ENCODE measurements at places on chromosomes 5 and 9. TPM values are rescaled to one million over a fixed set of nuclear protein-coding genes. Genes with fewer than 3 reads are reported as not detected.

GRCh38 chr9:18393340-18394130 lies 80.4 kb upstream of the ADAMTSL1 start:
- no peaks in the 10 kb centered on the region for H3K27me3 ChIP-seq
- peak; percentile 82 for DNase-seq
- peak overlapping the region; percentile 74 for H3K27ac ChIP-seq
- no peak overlapping the region for H3K4me3 ChIP-seq

DNA sequence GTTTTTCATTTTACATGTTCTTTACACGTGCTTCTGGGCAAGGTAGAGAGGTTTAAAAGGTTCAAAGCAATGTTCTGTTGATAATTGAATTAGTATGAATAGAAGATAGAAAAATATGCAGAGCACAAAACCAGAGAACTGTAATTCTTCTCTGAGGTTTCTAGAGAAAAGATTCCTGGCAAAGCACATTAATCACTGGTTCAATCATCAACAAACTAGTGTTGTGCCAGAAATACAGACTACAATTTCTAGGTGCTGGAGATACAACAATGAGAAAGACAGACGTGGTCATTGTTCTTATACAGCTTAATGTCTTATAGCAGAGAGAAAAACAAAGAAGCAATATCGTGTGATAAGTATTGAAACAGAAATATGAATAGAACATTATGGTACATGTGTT lies 25.5 kb downstream of the MEGF9 start:
- H3K36me3 ChIP-seq, result no peaks in the 10 kb centered on the region
- no peak overlapping the region for H3K27ac ChIP-seq
- DNase-seq, result no peak
- H3K27me3 ChIP-seq, result no peaks in the 10 kb centered on the region
- no peak overlapping the region for H3K4me3 ChIP-seq
- H3K4me1 ChIP-seq, result peaks cover 43% of the 10 kb centered on the region

DNA sequence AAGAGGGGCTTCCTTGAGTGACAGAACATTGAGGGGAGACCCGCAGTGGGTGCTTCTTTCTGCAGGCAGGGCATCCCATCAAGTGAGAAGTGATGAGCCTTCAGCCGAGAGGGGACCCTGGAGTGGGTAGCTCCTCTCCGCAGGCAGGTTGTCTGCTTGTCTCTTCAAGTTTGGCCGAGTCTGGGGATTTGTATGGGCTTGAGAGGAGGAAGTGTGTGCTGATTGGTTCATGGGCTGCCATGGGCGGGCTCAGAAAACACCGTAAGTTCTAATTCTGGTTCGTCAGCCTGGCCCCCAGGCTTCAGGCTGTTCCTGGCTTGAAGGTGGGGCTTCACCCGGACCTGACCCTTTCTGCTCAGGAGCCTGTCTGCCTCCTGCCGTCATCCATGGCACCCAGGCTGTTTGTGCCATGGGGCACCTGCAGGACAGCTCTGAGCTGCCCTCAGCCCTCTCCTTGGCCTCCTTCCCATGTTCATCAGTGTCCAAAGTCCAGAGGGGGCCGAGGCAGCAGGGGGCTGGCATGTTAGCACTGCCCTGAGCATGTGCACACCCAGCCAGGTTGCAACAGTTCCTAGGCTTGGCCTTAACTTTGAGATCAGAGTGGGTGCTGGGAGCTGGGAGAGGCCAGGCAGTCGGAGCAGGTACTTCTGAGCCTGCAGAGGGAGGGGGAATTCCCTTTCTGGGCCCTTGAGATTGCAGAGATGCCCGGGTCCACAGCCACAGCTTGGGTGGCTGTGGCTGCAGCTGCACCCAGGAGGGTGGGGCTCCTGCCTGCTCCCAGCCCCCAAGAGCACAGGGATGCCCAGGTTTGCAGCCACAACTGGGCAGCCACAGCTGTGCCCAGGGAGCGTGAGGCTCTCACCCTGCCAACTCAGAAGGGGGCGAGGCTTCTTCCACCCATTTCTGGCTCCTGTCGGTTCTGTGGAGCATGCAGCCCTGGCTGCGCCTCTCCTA lies 13.5 kb upstream of the DHFR start:
- H3K27me3 ChIP-seq, result no peaks in the 10 kb centered on the region
- DNase-seq, result peak; percentile 92
- no peak overlapping the region for H3K27ac ChIP-seq
- H3K4me3 ChIP-seq, result no peak overlapping the region
- H3K4me1 ChIP-seq, result no peaks in the 10 kb centered on the region

DNA sequence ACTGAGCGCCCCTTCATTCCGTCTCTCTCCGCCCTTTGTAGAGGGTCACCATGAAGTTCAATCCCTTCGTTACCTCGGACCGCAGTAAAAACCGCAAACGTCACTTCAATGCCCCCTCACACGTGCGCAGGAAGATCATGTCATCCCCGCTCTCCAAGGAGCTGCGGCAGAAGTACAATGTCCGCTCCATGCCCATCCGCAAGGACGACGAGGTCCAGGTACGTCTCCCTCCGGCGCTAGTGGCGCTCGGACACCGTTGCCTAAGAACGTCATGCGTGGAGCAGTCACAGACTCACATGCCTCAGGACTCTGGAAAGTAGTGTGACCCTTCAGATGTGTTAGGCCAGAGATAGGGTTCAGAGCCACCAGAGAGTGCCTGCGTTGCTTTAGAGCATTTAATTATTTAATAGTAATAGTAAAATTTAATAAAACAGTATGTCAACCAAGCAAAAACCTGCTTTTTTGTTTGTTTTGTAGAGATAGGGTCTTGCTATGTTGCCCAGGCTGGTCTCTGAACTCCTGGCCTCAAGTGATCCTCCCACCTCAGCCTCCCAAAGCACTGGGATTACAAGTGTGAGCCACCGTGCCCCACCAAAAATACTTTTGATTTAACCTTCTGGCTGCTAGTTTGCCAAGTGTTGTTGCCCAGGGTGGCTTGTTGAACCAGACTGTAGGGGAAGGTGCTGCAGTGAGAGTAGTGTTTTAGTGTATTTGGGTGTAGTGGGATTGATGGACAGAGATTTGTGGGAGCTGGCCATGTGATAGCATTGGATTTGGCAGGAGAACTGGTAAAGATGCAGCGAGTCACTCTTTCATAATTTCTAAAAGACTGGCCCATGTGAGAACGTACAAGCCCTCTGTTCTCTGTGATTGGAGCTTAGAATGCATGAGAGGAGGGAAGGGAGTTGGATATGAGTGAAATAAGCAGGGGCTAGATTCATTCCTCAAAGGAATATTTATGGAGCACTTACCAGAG lies 888 bp downstream of the RPL26L1 start:
- H3K4me3 ChIP-seq, result peak overlapping the region; percentile 87
- no peaks in the 10 kb centered on the region for H3K27me3 ChIP-seq
- no peaks in the 10 kb centered on the region for H3K36me3 ChIP-seq
- H3K27ac ChIP-seq, result peak overlapping the region; percentile 87
- no peak for DNase-seq
- peaks cover 12% of the 10 kb centered on the region for H3K4me1 ChIP-seq

DNA sequence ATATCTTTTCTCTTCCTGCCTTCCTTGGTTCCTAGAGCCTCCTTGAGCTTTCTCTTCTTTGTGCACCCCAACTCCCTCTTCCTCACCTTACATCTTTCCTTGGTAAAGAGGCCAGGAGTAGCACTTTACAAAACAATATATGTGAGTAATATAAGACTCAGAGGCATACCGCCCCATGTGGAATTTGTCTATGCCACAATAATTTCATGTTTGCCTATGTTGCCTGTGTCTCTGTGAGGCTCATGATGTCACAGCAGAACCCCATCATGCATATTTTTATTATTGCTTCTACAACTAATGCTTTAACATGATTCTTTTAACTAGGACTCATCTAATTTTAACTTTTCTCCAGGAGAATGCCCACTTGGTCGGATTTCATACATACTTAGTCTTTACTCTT lies 15.0 kb upstream of the LVRN start:
- H3K4me3 ChIP-seq, result no peak overlapping the region
- DNase-seq, result no peak
- no peaks in the 10 kb centered on the region for H3K27me3 ChIP-seq
- no peak overlapping the region for H3K27ac ChIP-seq
- H3K36me3 ChIP-seq, result no peaks in the 10 kb centered on the region

The FREM1 gene
- total RNA-seq, result 3.4 TPM

The IL5 gene
- not detected for total RNA-seq

The SYNPO gene
- total RNA-seq, result 19.3 TPM

- no peak for DNase-seq
- H3K4me3 ChIP-seq, result no peak overlapping the region
- no peaks in the 10 kb centered on the region for H3K36me3 ChIP-seq
- no peaks in the 10 kb centered on the region for H3K27me3 ChIP-seq
- no peak overlapping the region for H3K27ac ChIP-seq
These were observed 175.1 kb downstream of the CD180 start for GRCh38 chr5:67021521-67021920.

DNA sequence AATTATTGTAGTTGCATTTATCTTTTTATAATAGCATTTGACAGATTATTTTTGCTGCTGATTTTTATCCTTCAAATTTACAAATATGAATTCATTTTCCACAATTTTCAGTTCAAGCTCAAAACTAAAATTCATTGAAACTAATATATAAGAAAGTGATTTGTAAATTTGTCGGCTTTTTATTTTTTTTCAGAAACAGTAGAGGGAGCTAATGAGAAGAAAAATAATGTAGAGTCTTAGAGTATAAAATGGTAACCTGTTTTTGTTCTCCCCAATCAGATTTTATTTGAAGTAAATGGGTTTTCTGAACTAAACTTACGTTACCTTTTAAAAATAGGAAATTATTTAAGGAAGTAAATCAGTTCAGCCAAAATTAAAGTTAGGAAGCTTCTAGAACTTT lies 19.2 kb downstream of the PRRC1 start:
- DNase-seq, result no peak
- no peak overlapping the region for H3K27ac ChIP-seq
- no peaks in the 10 kb centered on the region for H3K4me1 ChIP-seq

DNA sequence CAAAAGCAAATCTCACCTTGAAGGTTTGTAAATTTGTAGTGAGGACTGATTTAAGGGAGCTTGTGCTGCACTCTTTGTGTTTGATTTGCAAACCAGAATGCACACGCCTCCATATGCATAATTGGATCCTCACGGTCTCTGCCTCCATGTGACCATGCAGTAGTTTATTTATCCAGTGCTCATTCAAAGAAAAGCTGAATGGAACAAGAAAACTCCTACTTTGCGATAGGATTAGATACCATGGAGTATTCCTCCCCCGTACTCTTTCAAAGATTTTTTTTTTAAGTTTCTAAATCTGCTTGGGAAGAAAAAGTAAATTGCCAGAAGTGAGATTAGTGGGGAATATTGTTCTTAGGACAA lies 290.4 kb upstream of the TUT7 start:
- H3K4me3 ChIP-seq, result no peak overlapping the region
- H3K4me1 ChIP-seq, result no peaks in the 10 kb centered on the region
- H3K27me3 ChIP-seq, result no peaks in the 10 kb centered on the region
- no peaks in the 10 kb centered on the region for H3K36me3 ChIP-seq
- H3K27ac ChIP-seq, result no peak overlapping the region
- DNase-seq, result no peak

The XRCC4 gene
- 9.5 TPM for total RNA-seq

GRCh38 chr9:127077644-127077946 lies 44.8 kb downstream of the ANGPTL2 start:
- H3K4me1 ChIP-seq, result peaks cover 20% of the 10 kb centered on the region
- H3K36me3 ChIP-seq, result no peaks in the 10 kb centered on the region
- no peaks in the 10 kb centered on the region for H3K27me3 ChIP-seq
- no peak overlapping the region for H3K27ac ChIP-seq
- no peak for DNase-seq

The KCNN2 gene
- not detected for total RNA-seq

- no peaks in the 10 kb centered on the region for H3K4me1 ChIP-seq
- no peaks in the 10 kb centered on the region for H3K27me3 ChIP-seq
- no peak overlapping the region for H3K4me3 ChIP-seq
- no peaks in the 10 kb centered on the region for H3K36me3 ChIP-seq
- H3K27ac ChIP-seq, result no peak overlapping the region
These were observed 129.7 kb downstream of the GOLPH3 start for GRCh38 chr5:32044434-32044833.

- no peaks in the 10 kb centered on the region for H3K36me3 ChIP-seq
- peaks cover 26% of the 10 kb centered on the region for H3K4me1 ChIP-seq
- peak; percentile 41 for DNase-seq
- no peaks in the 10 kb centered on the region for H3K27me3 ChIP-seq
- peak overlapping the region; percentile 52 for H3K27ac ChIP-seq
- H3K4me3 ChIP-seq, result no peak overlapping the region
These were observed 38.4 kb downstream of the EGR1 start for GRCh38 chr5:138503487-138504270.
